MM.1S (cell line): ENCODE measurements at places on chromosomes 2 and 18.

DNA sequence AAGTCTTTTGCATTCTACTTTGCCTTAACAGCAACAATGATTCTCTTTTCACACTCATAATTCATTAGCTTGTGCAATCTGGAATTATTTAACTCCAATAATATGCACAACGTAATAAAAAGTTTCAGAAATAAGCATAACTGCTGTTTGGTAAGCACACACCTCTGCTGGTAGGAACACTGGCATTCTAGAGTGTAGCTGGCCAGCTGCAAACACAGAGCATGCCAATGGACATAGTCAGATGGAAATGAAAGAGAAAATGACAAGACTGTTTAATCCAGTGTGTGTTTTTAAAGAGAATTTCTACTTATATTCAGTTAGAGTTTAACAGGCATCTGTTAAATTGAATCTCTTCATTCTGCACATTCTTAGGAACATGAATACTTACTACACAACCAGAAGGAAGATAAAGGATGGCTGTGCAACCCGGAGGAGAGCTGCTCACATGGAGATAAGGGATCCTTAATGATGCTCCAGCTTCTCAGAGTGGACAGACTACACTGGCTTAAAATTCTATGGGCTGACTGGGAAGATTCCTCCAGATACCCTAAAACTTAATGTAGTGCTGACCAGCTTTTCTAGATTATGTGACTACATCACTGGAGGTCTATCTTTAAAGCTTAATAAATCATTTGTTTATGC lies 94.6 kb upstream of the CHAC2 start:
- DNase-seq, result no peak

- DNase-seq, result no peak
These were observed 127.1 kb upstream of the MC4R start for GRCh38 chr18:60499675-60500074.

- DNase-seq, result no peak
These were observed 206.9 kb upstream of the FSIP2 start for GRCh38 chr2:185531721-185532120.

- no peak for DNase-seq
These were observed 115.2 kb downstream of the ZNF521 start for GRCh38 chr18:25236736-25237135.

GRCh38 chr2:219613461-219614070 lies 13.9 kb upstream of the SLC4A3 start:
- DNase-seq, result no peak

GRCh38 chr2:36356298-36356989 lies 866 bp downstream of the CRIM1 start:
- DNase-seq, result peak; percentile 39

DNA sequence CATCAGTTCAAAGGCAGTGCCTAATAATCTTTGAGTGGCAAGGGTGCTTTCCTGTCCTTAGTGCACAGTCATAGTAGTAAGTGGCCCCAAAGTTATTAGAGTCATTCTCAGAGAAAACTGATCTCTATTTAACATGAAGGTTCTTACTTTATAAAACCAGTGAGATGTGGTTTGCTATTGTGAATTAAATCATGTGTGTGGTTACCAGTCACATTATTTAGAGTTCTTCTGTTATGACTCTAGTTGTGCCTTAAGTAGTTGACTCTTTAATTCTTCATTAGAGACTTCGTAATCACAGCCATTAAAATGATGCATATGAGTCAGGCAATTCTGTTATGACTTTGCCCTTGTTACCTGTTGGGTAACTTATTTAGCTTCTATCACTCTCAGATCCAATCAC lies 1392.9 kb upstream of the ACVR2A start:
- DNase-seq, result no peak

GRCh38 chr2:170177950-170178781 lies at the start of gene MYO3B:
TSS of gene MYO3B (plus strand) at chr2:170178147. CDS start at chr2:170178288, 141 bp downstream.
- no peak for DNase-seq

- peak; percentile 36 for DNase-seq
These were observed 86.9 kb downstream of the LTBP1 start for GRCh38 chr2:33033606-33034081.

DNA sequence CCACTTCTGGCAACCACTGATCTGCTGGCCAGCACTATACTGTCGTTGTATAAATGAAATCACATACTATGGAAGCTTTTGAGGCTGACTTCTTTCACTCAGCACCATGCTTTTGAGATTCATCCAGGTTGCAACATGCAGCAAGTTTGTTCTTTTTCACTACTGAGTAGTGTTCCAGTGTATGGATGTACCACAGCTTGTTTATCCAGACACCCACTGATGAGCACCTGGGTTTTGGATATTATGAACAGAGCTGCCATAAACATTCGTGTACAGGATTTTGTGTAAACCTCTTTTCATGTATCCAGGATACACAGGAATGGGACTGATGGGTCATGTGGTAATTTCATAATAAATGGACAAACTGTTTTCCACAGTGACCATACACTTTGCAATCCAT lies 10.7 kb downstream of the ERCC3 start:
- no peak for DNase-seq

GRCh38 chr18:58045242-58046092 lies 1.4 kb downstream of the NEDD4L start:
- DNase-seq, result peak; percentile 74

GRCh38 chr2:136384531-136385303 lies 266.8 kb upstream of the CXCR4 start:
- peak; percentile 77 for DNase-seq

GRCh38 chr2:176405477-176405876 lies 136.2 kb downstream of the MTX2 start:
- no peak for DNase-seq

DNA sequence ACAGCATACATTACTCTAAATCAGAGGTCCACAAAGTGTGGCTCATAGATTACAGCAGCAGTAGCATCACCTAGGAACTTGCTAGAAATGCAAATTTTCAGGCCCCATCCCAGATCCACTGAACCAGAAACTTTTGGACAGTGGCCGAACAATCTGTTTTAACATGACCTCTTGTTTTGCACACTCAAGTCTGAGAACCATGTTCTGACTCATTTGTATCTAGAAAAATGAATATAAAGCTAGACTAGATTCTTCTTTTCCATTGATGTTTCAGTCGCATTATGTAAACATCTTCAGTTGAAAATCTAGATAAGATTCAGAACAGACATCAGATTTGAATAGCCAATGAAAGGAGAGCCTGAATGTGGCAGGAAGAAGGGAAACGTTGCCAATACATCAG lies 608.8 kb downstream of the LRP1B start:
- DNase-seq, result no peak

DNA sequence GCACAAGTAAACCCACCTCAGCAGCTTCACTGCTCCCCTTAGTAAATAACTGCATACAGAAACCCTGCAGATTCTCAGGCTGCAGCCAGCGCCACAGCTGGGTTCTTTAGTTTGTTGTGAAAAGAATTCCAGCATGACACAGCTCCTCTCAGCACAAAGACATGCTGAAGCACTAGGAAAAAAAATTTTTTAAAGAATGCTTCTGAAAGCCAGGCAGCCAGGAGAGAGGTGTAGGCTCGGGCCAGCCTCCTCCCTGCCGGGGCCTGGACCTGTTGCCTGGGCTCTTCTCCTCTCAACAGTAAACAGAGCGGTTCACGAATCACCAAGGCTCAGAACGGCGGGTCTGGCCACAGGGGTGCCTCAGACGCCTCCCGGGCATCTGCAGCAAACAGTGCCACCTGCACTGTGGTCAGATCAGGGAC lies 95.7 kb upstream of the POU3F3 start:
- DNase-seq, result no peak

DNA sequence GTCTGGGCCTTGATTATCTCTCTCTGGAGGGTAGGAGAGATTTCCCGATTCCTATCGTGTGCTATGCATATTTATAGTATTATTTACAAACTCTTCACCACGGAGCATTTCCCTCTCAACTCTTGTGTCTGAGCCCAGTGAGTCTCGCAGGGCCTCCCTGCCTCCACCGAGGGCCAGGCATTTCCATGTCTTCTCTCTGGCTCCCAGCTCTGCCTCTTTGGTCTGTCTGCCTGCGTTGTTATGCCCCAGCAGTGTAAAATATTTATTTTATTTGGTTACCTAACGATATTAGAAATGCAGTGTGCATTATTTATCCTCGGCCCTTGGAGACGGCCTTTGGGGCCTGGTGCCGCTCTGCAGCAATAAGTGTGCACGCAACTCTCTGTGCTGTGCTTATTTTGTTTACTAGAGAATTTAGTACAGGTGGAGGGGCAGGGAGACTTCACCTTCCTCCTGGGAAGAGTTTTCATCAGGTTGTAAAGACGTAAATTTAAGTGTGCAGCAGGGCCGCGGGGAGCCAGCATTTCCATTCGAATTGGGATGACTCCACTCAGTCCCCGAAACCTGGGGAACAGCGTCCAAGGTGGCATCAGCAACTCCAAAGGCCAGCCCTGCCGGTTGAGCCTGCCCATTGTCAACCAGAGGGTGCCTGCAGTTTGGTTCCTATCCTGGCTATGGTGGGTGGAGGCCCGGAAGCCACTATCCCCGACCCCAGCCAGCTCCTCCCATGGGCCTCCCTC lies 100.2 kb downstream of the PTGR3 start:
- no peak for DNase-seq

DNA sequence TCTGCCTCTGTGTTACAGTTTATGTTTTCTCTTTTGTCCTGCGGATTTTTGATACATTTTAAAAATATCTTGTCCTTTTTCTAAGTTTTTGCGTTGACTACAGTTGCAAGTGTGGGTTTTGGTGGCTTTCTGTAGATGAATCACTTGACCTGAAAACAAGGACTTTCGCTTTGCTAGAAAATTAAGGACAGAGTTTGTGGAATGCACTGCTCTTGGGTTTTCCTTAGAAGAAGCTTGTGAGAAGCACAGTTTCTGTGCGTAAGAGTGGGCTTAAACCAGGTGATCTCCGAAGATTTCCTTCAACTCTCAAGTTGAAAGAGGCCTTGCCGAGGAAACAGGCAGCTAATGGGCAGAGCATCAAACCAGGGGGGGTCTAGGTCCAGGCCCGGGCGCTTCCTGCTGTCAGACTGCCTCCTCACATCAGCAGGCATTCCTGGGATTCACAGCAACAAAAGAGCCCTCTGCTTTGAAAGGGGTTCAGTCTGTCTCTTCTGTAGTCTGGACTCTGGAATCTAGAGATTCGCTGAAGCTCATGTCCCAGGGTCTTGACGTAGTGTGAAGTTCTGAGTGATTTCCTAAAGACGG lies 17.3 kb downstream of the NCK2 start:
- no peak for DNase-seq

DNA sequence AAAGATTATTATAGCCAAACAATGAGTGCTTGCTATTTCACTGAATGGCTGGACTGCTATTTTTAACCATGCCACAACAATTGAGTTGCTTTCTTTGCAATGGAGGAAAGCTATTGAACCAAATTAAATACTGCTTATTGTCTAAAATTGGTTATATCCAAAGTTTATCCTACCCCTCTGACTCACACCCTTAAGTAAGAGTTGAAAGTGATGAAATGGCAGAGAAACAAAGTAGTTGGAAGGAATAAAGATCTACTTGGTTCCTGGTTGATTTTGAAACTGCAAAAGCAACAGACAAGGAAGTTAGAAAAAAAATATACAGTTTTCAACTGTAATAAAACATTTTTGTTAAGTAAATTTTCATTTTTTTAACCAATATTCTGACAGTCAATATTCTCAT lies 47.5 kb downstream of the EML4 start:
- no peak for DNase-seq
